Epithelial cell of proximal tubule (primary cell): ENCODE measurements at places on chromosomes 12 and 14. TPM values are rescaled to one million over a fixed set of nuclear protein-coding genes. Genes with fewer than 3 reads are reported as not detected.

- no peak for DNase-seq
These were observed 224.7 kb downstream of the ITPR2 start for GRCh38 chr12:26608273-26608672.

DNA sequence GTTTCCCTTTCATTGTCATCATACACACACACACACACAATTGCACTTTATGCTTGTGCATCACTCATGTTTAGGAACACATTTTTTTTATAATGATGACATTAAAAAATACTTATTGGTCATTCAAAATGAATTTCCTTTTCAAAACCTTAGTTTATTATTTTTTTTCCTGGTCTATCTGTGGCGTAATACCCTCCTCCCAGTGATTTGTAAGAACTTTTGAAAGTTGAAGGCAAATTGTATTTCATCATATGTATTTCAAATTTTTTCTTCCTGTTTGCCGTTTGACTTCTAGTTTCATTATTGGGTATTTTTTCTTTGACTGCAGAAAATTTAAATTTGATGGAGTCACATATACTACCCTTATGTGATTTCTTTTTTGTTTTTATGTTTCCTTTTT, 2.5 kb upstream of the LRRK2 start:
- no peak for DNase-seq

DNA sequence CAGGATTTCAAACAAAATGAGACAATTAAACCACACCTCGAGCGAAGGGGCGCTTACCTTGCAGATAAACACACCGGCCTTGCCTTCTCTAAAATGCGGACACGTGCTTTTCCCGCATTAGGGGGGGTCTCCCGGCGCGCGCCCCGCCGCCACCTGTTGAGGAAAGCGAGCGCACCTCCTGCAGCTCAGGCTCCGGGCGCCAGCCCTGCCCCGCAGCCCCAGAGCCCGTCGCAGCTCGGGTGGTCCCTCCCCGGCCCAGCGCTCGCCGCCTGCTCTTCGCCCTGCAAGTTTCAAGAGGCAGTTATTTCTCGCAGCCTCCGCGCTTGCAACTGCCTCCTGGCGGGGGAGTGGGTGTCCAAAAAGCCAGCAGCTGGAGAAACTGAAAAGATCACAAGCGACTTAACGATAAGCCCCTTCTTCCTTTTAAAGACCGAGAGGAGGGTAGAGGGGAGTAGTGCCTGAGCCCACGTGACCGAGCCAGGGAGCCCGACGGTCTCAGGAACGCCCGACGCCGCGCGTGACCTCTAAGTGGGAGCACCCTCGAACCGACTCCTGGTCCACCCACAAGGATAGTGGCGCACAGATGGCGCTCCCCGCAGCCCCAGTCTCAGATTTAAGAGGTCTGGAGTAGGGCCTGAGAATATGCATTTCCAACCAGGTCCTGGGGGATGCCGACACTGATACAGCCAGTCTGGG, at the start of gene ESR2:
TSS of gene ESR2 (minus strand) at position 396 of the 696 bp plus-strand sequence. CDS start 11,386 bp downstream, outside the sequence.
- DNase-seq = no peak

DNA sequence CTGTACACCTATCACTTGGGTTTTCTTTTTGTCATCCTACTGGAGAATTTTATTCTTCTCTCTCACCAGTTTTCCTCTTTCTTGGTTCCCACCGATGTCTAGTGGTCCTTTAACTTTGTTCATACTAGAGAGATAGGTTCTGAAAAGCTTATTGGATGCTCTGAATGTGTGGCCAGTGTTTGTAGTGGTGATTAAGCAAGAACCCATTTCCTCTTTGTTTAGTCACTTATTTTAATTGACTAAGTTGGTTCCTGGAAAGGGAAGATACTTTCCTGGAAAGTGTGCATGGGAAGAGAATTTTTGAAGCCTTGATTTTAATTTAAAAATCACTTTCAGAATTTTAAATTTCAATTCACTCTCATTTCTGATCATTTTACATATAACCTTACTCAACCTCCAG, 127.2 kb downstream of the OTOGL start:
- peak; percentile 44 for DNase-seq

- no peak for DNase-seq
These were observed 2.8 kb upstream of the ALX1 start for GRCh38 chr12:85277191-85277590.

DNA sequence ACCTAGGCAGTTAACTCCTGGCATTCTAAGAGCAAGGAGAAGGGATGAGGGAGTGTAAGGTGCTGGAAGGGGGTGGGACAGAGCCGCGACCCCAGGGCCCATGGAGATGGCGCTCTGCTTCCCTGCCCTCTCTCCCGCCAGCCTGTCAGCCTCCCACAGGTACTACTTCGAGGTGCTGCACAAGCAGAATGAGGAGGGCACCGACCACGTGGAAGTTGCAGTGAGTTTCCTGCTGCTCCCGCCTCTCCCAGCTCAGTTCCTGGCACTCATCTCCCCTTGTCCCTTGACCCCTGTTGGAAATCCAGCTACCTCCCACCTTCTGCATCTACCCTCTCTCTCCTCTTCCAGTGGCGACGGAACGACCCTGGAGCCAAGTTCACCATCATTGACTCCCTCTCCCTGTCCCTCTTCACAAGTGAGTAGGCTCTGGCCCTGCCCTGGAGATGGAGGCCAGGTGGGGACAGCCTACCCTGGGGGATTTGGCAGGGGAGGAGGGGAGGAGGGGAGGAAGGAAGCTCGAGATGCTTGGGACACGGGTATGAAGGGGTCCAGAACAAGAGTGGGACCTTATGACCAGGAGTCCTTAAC, 88.2 kb downstream of the B4GALNT3 start:
- no peak for DNase-seq

Gene CLEC14A
- 0.43 TPM in 1 of 2 replicates, not detected in the other for total RNA-seq

Gene PLEK2
- total RNA-seq = 35.5 and 71.3 TPM in 2 replicates

Gene OR4K13
- not detected in 2 replicates for total RNA-seq

Gene SLC8A3
- 0.12 TPM in 1 of 2 replicates, not detected in the other for total RNA-seq

Gene DHH
- total RNA-seq = 0.14 and 0.52 TPM in 2 replicates

Gene PLEKHD1
- total RNA-seq = under 0.01 and 0.07 TPM in 2 replicates
